Tongue (tissue), 3 donors: ENCODE measurements at places on chromosomes 6 and 20.

DNA sequence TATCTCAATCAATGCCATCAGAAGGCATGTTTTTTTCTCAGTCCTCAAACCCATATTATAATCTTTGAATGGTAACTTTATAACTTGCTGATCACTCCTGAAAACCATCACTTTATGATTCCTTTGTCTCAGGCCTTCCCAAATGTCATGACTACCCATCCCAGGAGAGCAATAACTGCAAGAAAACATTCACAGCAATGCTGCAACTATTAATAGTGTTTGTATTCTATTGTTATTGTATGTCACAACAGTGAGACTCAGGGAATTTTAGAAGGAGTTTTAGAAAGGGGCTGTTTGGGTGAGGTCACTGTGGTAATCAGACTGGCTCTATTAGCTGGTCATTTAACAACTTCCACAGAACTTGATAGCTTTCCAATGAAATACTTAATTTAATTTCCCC is 301.4 kb upstream of the TBX18 start:
- no peak for DNase-seq

DNA sequence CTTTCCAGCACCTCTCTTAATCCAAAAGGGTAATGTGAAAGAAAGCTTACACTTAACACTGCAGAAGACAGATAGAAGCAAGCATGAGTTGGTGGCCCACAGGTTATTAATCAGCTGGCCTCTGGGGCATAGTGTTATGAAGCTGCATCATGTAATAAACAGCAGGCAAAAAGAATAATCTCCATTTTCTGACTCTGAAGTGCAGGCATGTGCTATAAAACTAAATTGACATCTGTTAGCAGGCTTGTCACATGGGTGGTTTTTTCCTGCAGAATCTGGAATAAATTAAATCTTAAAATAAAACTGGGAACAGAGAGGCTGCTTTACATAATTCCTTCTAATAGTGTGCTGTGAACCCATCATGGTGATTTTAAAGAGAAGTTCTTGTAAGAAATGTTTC is 73.3 kb downstream of the METTL24 start:
- no peak for DNase-seq

DNA sequence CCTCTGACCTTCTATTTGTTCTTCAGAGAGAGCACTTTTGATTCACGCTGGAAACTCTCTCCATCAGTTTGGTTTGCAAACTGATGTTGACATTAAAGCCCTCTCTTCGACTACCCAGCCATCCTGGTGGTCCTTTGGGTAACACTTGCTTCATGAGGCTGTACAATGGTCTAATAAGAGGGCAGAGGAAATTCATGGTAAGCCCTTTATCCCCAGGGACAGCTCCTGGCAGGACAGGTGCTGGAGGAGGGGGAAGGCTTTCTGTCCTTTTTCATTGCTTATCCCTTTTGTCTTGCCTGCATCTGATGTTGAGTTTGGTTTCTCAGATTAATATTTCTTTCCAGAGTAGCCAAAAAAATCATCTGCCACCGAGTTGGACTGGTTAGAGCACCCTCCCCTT is 52.1 kb upstream of the CD93 start:
- DNase-seq, result no peak

DNA sequence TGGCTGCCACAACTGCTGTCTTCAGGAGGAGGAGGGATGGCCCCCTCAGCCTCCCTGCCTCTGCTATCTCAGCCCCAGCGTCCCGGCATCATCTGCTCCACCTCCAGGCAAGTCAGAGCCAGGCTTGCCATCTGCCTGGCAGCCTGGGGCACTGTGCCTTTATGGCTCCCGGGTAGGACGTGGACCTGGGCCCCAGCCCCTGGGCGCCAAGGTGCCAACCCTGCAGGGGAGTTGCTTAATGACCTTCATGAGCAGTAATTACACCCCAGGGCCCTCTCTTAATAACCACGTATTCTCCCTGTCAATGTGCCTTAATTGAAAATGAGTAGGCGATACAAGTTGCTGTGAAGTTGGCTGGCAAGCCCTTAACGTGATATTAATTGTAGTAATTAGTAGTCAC is 122.1 kb upstream of the MLN start:
- DNase-seq, result peak; percentile 31

- DNase-seq, result no peak
Observed at GRCh38 chr20:6953611-6954010, 186.1 kb downstream of the BMP2 start.

GRCh38 chr6:71349395-71349794 is 60.8 kb downstream of the OGFRL1 start:
- DNase-seq, result peak; percentile 32

DNA sequence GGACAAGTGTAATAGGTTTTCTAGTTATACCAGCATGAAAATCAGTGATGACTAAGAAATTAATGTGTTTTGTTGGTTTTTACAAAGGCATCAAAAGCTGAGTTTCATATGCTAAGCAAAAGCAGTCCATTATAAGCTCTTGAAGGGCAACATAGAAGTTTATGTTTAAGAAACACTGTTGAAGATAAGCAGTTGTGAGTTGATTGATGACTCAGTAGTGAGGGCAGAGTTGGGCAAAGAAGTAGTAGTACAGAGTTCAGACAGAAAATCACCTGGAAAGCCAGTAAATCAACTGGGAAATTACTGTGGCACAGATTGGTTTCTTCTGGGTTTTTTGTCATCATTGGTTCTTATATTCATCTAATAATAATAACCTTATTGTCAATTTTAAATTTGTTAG is 78.0 kb upstream of the SMIM8 start:
- no peak for DNase-seq

GRCh38 chr6:151376440-151376839 is 14.9 kb downstream of the ZBTB2 start:
- no peak for DNase-seq

- DNase-seq, result no peak
Observed at GRCh38 chr6:77322604-77323003, 140.7 kb downstream of the HTR1B start.

- no peak for DNase-seq
Observed at GRCh38 chr6:1312203-1312472, 240 bp downstream of the FOXQ1 start.

GRCh38 chr20:23868321-23868720 is 11.2 kb downstream of the CST5 start:
- DNase-seq, result no peak

GRCh38 chr6:131755597-131755996 is 44.8 kb upstream of the CTAGE9 start:
- no peak for DNase-seq

DNA sequence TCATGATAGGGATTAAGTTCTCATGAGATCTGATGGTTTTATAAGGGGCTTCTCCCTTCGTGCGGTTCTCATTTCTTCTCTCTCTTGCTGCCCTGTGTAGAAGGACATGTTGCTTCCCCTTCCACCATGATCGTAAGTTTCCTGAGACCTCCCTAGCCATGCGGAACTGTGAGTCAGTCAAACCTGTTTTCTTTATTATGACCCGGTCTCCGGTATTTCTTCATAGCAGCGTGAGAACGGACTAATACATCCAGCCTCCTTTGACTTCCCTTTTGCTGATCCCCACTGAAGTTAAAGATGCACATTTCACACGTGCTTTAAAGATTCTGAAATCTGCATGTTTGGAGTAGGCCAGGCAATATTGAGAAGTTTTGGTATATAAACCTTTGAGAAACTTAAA is 543.1 kb downstream of the PRKN start:
- DNase-seq, result no peak

DNA sequence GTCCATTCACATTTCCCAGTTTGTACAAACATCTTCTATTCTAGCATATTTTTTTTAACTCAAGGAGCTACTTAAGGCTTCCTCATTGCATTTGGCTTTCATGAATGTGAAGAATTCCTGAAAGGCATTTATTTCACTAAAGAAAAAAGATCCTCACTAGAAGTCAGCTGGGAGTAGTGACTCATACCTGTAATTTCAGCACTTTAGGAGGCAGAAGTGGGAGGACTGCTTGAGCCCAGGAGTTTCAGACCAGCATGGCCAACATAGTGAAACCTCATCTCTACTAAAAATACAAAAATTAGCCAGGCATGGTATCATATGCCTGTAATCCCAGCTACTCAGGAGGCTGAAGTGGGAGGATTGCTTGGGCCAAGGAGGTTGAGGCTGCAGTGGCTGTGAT is 30.9 kb upstream of the XRN2 start:
- DNase-seq, result no peak

DNA sequence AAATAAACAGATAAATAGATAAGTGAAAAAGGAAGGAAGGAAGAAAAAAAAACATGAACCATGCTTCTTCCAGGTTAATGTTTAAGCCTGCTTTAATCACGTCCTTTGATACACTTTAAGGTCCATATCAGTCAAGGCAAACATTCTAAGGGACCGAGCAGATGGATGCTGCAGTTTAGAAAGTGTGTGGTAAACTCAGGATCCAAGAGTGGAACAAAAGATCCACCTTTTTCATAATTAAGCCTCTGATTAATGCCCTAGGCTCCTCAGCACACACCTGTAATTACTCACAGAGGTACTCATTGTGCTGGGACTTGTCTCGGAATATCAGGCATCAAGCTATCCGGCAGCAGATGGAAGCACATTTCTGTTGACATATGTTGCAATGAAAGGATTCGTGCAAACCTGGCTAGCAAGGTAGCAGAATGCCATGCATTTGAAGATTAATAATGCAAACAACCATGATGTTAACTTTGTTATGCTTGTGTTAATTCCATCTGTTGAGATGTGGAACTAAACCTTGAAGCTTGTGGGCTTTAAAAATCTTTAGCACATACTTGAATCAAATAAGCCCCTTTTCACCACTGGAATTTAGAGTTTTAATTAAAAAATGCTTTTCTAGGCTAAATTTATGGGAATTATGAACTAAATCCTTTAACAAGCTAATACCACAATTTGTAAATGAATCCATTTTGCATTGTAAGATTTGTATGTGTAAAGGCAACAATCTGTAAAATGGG is 163.7 kb downstream of the RALGAPA2 start:
- peak; percentile 57 for DNase-seq

DNA sequence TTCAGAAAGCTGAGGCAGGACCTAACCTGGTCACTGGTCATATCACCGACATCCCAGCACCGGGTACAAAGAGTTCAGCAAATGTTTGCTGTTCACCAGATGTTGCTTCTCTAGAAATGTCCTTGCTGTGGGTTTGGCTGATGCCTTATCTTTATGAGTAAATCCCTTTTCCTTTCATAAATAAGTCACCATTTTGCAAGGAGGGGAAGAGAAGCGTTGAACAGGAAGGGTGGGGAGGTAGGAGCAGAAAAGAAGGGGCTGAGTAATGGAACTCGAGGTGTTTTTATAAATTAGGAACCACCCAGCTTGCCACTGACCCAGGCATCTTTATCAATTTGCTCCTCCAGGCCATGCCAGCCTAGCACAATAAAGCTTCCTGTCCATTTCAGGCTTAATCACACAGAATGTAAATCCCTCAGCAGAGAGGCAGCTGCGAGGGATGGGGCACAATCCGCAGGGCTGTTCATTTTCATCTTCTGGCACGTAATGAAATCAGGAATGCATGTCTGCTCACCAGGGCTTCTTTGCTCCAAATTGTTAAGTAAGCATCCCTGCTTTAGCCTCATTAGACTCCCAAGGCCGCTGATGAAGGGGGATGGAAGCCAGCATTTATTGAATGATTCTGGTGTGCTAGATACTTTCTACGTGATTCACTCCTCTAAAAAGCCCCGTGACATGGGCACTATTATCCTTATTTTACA is 371.9 kb upstream of the CHD6 start:
- peak; percentile 86 for DNase-seq

- DNase-seq, result no peak
Observed at GRCh38 chr6:164322533-164322932, 908.0 kb downstream of the QKI start.

DNA sequence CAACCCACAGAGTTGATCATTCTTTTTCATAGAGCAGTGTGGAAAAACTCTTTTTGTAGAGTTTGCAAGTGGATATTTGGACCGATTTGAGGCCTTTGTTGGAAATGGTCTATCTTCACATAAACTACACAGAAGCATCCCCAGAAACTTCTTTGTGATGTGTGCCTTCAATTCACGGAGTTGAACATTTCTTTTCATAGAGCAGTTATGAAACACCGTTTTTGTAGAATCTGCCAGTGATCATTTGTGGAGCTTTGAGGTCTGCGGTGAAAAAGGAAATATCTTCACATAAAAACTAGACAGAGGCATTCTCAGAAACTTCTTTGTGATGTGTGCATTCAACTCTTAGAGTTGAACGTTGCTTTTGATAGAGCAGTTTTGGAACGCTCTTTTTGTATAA is 618.4 kb upstream of the ZNF337 start:
- DNase-seq, result no peak

DNA sequence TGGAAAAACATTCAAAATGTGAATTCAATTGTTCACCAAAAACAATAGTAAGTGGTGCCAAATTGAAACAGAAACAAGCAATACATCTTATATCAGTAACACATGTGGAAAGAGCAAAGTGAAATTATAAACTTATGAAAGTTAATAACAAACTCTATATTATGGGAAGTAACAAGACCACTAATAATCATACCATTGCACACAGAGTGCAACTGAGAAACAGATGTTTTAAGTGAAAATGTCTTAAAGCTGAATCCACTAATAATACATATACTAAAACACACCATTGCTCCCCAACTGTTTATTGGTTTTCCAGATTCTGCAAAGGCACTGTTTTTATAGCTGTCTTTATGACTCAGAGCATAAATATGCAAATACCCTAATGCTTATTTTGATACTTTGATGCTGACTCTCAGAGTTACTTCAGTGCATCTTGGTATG is 292.3 kb downstream of the RFPL4B start:
- DNase-seq, result peak; percentile 46

GRCh38 chr20:59068534-59068933 is 25.9 kb upstream of the PRELID3B start:
- no peak for DNase-seq

DNA sequence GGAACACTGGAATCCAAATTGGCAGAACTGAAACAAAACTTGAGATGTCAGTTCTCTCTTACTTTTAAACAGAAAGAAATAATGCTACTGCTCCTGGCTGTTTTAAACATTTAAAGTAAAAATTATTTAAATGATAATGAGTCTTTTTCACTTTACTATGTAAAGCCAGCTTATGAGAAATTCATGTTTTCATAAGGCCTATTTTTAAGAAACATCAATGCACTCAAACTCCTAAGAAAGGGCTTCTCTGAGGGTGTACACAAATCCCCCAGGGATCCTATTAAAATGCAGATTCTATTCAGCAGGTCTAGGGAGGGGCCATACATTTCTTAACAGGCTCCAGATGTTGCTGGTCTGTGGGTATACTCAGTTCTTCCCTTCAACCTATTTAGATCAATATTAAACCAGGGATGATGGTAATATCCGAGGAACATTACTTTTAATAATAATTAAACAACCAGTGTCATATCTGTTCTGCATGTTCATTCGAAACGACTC is 2.3 kb downstream of the FERMT1 start:
- no peak for DNase-seq

GRCh38 chr20:51480507-51481270 is 61.8 kb downstream of the NFATC2 start:
- DNase-seq, result no peak

DNA sequence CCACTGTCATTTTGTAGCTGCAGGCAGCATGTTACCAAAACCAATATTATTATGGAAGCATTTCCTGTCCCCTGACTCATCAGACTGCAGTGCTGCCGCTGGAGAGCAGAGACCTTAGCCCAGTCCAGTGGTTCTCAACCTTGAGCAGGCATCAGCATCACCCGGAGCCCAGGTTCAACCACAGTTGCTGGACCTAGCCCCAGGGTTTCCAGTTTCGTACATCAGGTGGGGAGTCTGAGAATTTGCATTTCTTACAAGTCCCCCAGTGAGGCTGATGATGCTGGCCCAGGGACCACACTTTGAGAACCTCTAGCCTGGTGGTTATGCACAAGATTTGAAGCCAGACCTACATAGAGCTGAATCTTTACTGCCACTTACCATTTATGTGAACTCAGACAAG is 47.3 kb downstream of the LY86 start:
- no peak for DNase-seq
